ENCODE measurements at places on chromosomes 6 and 20. TPM values are rescaled to one million over a fixed set of nuclear protein-coding genes. Genes with fewer than 3 reads are reported as not detected.
A peak's percentile ranks its signal among the peaks of the same experiment; 100 is the strongest.

GRCh38 chr6:111614833-111615582 is 9.3 kb upstream of the TRAF3IP2 start:
- H3K4me1 ChIP-seq, result no peaks in the 10 kb centered on the region
- no peak overlapping the region for H3K27ac ChIP-seq
- H3K4me3 ChIP-seq, result no peak overlapping the region
- H3K27me3 ChIP-seq, result no peaks in the 10 kb centered on the region
- no peaks in the 10 kb centered on the region for H3K36me3 ChIP-seq

DNA sequence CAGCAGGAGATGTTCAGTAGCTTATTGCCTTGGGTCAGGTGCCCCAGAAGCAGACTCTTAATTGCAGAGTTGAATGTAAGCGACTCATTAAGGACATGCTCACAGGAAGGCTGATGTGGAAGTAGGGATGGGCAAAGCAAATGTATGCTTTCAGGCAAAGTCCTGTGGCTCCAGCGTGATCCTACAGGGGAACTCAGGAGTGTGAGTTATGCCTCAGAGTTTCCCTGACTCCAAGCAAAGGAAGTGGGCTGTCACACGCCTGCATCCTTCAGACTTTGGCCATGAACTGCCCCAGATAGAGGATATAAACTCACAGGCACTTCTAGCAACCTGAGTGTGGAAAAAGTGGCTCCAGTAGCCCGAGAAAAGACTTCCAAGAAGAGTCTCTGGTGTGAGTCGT is 64.9 kb upstream of the ZNF133 start:
- no peaks in the 10 kb centered on the region for H3K27me3 ChIP-seq
- no peak for DNase-seq
- H3K36me3 ChIP-seq, result no peaks in the 10 kb centered on the region
- no peak overlapping the region for H3K27ac ChIP-seq
- no peaks in the 10 kb centered on the region for H3K4me1 ChIP-seq

DNA sequence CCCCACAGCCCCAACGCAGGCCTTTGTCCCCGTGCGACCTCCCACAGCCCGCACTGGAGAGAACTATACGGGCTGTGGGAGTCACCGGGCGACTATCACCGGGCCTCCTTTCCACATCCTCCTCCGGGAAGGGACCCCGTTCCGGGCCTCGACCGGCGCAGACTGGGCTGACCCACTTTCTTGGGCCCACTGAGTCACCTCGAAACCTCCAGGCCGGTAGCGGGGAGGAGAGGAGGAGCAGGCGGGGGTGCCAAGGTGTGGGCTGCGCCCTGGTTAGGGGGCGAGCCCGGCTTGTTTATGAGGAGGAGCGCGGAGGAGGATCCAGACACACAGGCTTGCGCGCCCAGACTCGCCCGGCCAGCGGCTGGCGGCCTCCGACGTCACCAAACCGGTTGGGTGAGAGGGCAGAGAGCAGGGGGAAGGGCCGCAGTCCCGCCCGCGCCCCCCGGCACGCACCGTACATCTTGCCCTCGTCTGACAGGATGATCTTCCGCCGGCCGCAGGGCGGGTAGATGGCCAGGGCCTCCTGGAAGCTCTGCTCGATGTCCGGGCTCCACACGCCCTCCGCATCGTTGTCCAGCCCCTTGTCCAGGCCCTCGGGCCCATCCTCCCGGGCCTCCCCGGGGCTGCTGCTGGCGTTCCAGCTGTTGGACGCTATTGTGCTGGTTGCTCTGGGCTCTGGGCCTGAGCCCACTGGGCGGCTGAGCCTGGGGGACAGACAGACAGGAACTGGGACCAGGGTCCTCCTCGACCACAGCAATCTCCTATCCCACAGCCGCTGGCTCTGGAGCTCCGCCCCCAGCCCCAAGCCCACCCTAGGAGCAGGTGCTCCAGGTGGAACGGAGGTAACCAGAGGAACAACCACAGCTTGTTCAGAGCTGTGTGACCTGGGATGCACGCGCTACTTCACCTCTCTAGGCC is 10.6 kb downstream of the TEAD3 start:
- no peaks in the 10 kb centered on the region for H3K27me3 ChIP-seq
- peak; percentile 66 for DNase-seq
- H3K4me3 ChIP-seq, result peak overlapping the region; percentile 16
- H3K27ac ChIP-seq, result no peak overlapping the region
- H3K4me1 ChIP-seq, result no peaks in the 10 kb centered on the region
- no peaks in the 10 kb centered on the region for H3K36me3 ChIP-seq

Gene SLC16A10
- 31.8 TPM for total RNA-seq

- no peaks in the 10 kb centered on the region for H3K36me3 ChIP-seq
- H3K4me3 ChIP-seq, result peak overlapping the region; percentile 99
- no peak overlapping the region for H3K27ac ChIP-seq
- peaks cover 3% of the 10 kb centered on the region for H3K4me1 ChIP-seq
- DNase-seq, result no peak
These were observed 1.8 kb downstream of the IGF2R start for GRCh38 chr6:159970659-159971063.

- no peak overlapping the region for H3K4me3 ChIP-seq
- H3K27me3 ChIP-seq, result no peaks in the 10 kb centered on the region
- H3K27ac ChIP-seq, result no peak overlapping the region
- no peaks in the 10 kb centered on the region for H3K36me3 ChIP-seq
These were observed 241.2 kb upstream of the TAB2 start for GRCh38 chr6:149076355-149076734.
